ENCODE measurements at places on chromosomes 2 and 18. TPM values are rescaled to one million over a fixed set of nuclear protein-coding genes. Genes with fewer than 3 reads are reported as not detected.

- DNase-seq = peak; percentile 13
These were observed 13.8 kb downstream of the MLPH start for GRCh38 chr2:237500681-237501424.

- DNase-seq = no peak
These were observed 98.5 kb downstream of the THSD7B start for GRCh38 chr2:136863874-136864273.

DNA sequence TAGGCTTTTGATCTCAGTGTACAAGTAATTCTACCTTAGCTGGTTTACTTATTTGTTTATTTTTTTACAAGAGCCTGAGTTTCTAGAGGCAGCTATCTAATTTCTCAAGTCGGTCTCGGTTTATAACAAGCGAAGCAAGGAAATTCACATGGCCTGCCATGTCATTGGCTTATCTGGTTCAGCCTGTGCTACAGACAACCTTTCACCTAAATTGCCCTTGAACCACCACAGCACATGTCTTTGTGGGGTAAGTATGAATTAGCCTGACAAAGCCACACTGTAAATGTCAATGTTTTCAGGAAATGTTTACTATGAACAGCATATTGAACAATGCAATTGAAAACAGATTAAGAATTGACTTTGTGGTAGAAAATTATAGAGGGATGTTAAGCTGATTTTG is 167.1 kb downstream of the PID1 start:
- DNase-seq = no peak

DNA sequence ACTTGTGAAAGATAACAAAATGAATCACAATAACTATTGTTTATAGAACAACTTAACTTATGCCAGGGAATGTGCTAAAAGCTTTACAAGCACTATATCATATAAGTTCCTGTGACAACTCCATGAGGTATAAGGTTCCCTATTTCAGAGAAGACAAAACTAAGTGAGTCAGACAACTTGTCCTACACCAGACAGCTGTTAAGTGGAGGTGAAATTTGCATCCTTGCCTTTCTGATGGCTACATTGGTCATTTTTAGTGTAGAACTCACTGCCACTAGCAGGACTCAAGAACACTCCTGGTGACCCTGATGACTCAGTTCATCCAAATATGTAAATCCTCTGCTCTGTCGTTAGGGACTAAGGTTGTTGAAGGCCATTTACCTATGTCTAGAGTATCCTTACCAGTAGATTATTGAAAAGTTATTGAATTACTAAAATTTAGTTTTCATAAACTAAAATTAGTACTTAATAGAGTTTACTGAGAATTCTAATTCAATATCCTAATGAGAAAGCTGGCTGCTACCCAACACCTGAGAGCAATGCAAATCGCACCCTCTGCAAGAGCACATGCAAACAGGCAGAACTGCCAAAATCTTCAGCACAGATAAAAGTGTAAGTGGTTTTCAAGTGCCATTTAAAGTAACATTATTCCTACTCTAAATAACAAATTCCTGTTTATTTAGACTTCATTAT is 636.2 kb downstream of the NRXN1 start:
- DNase-seq = no peak

- DNase-seq = peak; percentile 69
These were observed 53.9 kb downstream of the PRKRA start for GRCh38 chr2:178397002-178397605.

DNA sequence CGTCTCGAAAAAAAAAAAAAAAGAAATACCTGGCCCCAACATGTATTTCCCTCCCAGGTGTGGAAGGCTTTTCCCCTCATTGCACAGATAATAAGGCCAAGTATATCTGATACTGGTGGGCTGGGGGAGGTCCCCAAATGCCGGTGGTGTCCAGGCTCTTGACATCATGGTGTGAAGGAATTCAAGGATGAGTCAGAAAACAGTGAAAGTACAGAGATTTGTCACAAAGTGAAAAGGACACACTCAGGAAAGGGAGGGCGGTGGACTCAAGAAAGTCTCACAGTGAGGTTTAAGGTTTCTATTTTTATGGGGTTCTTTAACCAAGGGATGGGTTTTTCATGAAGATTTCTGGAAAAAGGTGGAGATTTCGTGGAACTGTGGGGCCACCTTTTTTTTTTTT is 37.8 kb upstream of the FZD5 start:
- no peak for DNase-seq

DNA sequence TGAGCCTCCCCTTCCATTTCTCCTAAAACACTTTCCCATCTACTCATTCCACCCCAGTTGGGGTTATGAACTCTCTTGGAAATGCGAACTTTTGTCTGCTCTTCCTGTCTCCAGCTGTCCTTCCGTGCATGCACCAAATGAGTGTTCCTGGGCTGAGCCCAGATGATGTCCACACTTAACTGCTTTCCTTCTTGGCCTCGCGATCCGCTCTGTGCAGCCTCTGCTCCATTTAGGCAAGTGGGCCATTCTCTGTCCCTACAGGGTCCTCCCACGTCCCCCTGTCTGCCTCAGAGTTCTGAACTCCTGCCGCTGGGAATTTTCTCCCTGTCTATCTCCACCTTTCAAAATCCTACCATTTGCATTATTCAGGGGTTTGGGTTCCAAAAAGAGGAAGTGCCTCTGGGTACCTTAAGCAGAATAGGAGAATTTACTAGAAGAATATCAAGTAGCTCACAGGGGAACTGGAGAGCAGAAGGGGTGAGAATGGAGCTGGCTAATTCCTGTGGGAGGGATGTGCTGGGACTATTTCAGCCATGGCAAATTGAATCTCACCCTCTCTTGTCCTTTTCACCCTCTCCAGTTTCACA is 4.7 kb upstream of the NCK2 start:
- DNase-seq = no peak

GRCh38 chr18:77111951-77112746 is 20.4 kb downstream of the MBP start:
- DNase-seq = peak; percentile 74

- no peak for DNase-seq
These were observed 30.1 kb downstream of the UXS1 start for GRCh38 chr2:106163948-106164545.

- no peak for DNase-seq
These were observed 14.3 kb downstream of the CELF4 start for GRCh38 chr18:37551249-37551648.

DNA sequence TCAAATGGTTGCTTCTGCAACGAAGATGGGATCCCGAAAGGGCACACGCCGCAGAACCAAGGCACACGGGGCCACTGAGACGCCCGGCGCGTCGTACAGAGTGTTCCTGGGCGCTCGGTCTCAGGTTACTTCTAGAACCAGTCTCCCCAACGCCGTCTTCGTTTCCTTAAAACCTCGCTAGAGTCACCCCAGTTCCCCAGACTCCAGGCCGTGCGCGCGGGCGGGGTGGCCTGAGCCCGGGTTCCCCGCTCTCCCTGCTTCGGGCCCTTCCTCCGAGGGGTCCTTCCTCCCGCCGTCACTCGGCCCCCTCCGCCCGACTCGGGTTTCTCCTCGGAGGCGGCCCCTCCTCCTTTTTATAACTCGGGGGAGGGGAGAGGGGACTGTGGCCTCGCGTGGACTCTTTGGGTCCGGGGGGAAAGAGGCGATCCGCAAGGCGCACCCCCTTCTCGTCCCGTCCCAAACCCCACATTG is 774 bp upstream of the FZD7 start:
- peak; percentile 31 for DNase-seq

- DNase-seq = no peak
These were observed 19.3 kb upstream of the LOXHD1 start for GRCh38 chr18:46676182-46676835.

DNA sequence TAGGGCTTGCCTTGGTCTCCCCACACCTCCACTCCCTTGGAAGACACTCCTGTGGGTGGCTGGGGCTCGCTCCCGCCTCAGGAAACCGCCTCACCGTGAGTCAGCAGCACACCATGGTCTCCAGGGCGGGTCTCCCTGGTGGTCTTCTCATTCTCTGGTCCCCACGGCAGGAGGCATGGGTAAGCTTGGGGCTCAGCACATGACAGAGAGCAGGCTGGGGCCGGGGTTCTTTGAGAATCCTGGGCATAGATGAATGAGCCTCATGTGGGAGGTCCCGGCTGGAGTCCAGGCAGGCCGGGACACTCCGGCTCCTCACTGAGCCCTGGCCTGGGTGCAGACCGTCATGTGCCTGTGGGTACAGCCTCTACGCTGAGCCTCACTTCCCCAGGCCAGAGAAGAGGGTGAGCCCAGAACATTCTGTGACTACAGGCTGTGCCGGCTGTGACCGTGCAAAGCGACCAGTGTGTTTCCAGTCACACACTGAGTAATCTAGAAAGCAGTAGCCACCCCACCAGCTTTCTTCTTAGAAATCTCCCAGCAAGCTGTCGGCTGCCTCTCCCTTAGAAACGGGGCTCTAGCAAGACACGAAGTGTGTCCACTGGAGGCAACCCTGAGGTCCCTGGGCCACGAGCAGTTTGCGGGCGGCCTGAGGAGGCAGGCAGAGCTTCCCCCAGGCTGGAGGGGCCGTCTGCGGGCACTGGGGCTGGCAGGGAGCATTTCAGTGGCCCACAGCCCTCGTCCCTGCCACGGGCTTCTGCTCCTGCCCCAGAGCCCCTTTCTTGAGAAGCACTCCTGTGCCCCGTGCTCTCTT is 93.1 kb downstream of the RHOB start:
- no peak for DNase-seq

DNA sequence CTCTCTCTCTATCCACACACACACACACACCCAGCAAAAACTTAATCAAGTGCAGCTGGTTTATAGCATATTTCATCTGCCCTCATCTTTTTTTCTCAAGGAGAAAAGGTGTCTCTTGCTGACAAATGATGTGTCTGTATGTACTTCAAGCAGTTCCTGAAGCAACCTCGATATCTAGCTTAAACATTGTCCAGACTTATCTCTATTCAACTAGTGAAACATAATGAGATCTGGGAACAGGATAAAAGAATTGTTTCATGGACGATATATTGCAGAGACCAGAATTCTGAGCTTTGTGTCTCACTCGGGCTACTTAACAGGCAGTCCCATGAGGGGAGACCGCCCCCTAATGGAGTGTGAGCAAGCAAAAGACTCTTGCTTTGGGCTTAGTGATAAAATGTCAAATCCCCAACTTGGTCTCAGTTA is 929.2 kb upstream of the SOX11 start:
- no peak for DNase-seq

DNA sequence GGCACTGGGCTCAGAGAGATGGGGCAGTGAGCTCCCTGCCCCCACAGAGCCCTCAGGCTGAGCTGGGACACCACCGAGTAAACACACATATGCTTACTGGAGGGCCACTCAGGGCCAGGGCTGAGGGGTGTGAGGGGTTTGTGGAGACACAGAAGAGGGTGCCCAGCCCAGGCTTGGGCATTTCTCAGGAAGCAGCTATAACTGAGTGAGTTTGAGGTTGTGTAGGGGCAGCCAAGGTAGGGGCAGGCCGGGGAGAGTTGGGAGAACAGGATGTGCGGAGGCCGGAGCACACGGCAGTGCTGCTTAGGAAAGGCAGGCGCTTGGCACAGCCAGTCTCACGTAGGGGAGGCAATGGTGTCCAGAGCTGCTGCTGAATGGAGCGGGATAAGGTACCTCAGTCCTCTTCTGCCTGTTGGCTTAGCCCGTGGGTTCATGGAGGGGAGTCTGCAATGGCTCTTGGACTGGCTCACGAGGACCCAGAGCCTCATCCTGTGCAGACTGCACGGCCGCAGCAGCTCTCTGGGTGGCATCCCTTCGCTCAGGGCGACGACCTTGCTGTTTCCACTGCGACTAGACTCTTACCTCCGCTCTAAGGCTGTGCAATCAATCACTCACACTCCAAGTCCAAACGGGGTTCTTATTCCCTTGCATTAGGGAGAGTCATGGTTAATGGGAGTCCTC is 466.1 kb upstream of the HS6ST1 start:
- no peak for DNase-seq

DNA sequence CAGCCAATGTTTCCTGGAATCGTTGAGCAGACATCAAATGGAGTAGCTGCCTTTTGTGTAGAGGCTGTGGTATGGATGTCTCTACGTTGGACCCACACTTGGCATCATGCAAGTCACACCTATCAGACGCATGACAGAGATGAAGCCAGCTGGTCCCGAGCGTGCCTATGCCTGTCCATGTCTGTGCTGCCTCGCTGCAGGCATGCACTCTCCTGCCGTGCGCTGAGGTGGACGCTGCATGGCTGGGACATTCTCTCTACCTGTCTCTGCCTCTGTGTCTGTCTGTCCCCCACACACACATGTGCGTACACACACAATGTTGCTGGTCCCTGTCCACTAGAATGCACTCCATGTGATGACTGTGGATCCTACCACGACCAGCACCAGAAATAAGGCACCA is 514.2 kb upstream of the MYT1L start:
- no peak for DNase-seq

- DNase-seq = no peak
These were observed 25.9 kb downstream of the SDC1 start for GRCh38 chr2:20198796-20199632.

GRCh38 chr2:28648147-28648546 is 103.5 kb upstream of the PPP1CB start:
- DNase-seq = no peak

GRCh38 chr2:233980955-233981561 is 63.9 kb downstream of the TRPM8 start:
- no peak for DNase-seq

DNA sequence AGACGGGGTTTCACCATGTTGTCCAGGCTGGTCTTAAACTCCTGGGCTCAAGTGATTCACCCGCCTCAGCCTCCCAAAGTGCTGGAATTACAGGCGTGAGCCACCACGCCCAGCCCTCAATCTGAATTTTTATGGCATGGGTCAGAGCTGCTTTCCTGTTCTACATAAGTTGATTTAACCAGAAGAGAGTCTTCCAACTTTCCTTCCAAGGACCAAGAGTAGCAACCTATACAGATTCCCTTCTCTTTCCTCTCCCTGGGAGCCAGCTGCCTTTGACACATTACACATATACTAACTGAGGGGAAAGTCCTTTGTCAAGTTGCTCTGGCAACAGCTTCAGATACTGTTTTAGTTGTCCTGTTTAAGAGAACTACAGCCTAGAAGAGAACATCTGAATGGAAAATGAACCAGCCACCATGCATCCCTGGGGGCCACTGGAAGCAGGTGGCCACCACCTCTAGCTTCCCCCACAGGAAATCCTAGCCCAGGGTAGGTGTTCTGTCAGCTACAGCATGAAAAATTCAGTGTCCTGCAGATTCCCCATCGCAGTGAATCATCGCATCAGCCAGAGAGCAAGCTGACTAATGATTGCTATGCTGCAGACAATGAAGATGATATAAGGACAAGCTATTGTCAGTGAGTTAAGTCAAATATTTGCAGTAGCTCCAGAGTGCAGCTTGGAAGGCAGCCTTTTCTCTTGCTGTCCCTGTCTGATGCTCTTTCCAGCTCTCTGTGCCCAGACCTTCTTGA is 62.9 kb downstream of the POMC start:
- no peak for DNase-seq

Gene DSC1
- not detected for polyA plus RNA-seq

Gene TDRD15
- polyA plus RNA-seq = not detected

Gene MROH2A
- not detected for polyA plus RNA-seq

Gene ASB18
- polyA plus RNA-seq = not detected

Gene SERPINB10
- 0.56 TPM for polyA plus RNA-seq

Gene LYG2
- not detected for polyA plus RNA-seq

Gene TMEM163
- polyA plus RNA-seq = 0.06 TPM

Gene GAL3ST2
- polyA plus RNA-seq = not detected

Gene ADD2
- polyA plus RNA-seq = 0.18 TPM

Gene CIB4
- not detected for polyA plus RNA-seq

Gene RNF152
- polyA plus RNA-seq = 0.03 TPM

All from CD14-positive monocyte (primary cell).